ENCODE measurements at places on chromosomes 16 and 17. TPM values are rescaled to one million over a fixed set of nuclear protein-coding genes. Genes with fewer than 3 reads are reported as not detected.

CRK gene
- 72.3 TPM for total RNA-seq

ACSM2A gene
- total RNA-seq, result not detected

MYLK3 gene
- 1.8 TPM for total RNA-seq

GRCh38 chr17:73192206-73192893 is 505 bp upstream of the COG1 start:
- H3K4me3 ChIP-seq, result peak overlapping the region; percentile 95
- peak overlapping the region; percentile 99 for H3K27ac ChIP-seq
- peak; percentile 82 for DNase-seq
- peaks cover 7% of the 10 kb centered on the region for H3K4me1 ChIP-seq

DNA sequence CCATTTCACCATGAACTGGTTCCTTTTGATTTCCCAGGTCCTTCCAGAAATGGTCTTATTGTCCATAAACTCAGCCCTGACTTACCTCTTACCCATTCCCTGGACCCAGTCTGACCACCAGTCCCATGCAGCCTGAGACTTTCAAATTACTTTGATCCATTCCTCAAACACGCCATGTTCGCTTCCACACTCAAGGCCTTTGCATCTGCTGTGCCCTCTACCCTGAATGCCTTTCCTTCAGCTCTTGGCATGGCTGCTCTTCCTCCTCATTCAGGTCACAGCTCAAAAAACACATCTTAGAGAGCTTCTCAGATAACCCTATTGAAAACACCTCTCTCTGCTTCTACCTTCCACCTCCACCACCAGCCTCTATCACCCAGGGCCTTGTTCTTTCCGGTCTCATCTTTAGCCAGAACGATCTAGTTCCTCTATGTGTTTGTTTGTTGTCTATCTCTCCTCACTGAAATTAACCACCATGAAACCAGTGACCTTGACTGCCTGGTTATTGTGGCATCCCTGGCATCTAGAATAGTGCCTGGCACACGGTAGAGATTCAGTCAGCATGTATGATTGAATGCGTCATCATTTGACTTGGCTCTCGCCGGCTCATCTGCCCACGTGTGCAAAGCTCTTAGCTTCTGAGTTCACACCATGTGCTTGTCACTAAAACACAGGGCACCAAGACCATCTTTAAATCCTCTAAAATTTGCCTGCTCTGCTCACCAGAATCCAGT is 12.8 kb downstream of the CRYM start:
- no peak overlapping the region for H3K4me3 ChIP-seq
- H3K27me3 ChIP-seq, result no peaks in the 10 kb centered on the region
- H3K27ac ChIP-seq, result no peak overlapping the region
- no peaks in the 10 kb centered on the region for H3K36me3 ChIP-seq
- no peak for DNase-seq

GRCh38 chr16:53817812-53818550 is 114.0 kb downstream of the FTO start:
- no peak for DNase-seq
- peaks cover 1% of the 10 kb centered on the region for H3K36me3 ChIP-seq
- H3K4me3 ChIP-seq, result no peak overlapping the region
- peaks cover 36% of the 10 kb centered on the region for H3K4me1 ChIP-seq
- H3K27me3 ChIP-seq, result no peaks in the 10 kb centered on the region

DNA sequence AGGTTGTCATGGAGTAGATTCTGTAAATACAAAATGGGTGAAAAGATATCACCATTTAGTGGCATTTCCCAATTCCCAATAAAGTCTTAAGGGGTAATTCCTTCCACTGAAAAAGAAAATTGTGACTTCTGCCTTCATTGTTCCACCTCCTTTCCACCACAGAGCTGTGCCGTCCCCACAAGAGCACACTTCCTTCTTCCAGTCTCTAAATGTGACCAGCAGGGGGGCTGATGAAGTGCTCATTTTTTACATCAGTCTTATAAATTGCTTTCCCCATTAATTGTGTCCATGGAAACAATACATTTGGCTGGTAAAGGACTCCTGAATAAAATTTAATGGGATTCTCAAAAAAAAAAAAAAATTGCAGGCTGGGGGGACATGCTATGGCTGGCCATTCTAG is 260.8 kb upstream of the PSMD7 start:
- H3K27ac ChIP-seq, result no peak overlapping the region
- H3K27me3 ChIP-seq, result 0 out of 2 replicates have a peak, but pooled peaks cover 2% of the 10 kb centered on the region
- no peak overlapping the region for H3K4me3 ChIP-seq
- DNase-seq, result no peak

- H3K27ac ChIP-seq, result no peak overlapping the region
- no peak for DNase-seq
- H3K4me3 ChIP-seq, result no peak overlapping the region
- H3K36me3 ChIP-seq, result no peaks in the 10 kb centered on the region
- no peaks in the 10 kb centered on the region for H3K27me3 ChIP-seq
Observed at GRCh38 chr16:68385371-68385770, 62.9 kb downstream of the SMPD3 start.

Measured in Caco-2 (cell line).